ENCODE measurements at places on chromosomes 6 and 20.

DNA sequence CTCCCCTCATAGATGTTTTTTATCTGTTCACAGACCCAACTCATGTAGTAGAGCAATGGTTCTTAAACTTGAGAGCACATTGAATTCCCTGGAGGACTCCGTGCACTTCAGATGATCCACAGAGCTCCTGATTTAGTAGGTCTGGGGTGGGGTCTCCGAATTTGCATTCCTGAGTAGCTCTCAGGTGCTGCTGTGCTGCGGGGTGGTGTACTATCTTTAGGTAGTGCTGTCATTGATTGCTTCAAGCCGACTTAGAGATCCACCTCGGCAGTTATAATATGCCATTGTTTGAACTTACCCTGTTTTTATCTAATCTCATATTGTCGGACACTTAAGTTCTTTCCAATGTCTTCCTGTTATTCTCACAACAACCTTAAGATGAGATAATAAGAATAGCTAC is 45.0 kb downstream of the BMP2 start:
- no peak for DNase-seq

DNA sequence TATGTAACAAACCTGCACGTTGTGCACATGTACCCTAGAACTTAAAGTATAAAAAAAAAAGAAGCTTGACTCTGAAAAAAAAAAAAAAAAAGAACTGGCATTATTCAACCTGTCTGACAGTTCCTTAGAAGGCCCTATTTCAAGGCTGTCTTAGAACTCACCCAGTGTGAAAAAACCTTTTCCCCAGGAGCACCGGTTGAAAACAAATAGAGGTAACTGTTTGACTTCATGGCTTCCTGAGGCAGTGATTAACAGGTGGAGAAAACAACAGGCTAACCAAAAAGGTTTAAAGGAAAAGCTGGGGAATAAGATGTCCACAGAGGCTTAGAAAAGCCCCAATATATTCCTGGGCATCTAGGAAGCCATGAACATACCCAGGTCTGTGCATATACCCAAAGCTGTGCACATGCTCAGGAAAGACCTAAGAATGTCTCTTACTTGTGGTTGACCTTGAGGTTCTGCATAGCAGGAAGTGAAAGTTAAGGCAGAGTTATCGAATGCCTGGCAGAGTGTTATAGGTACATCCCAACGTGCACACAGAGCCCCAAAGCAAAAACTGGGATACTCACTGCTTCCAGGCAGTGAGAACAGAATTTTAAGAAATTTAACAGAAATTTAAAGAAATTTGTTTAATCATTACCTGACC is 7.0 kb downstream of the UQCC1 start:
- DNase-seq, result no peak

GRCh38 chr6:16849988-16850680 is 88.9 kb upstream of the ATXN1 start:
- DNase-seq, result peak; percentile 40

GRCh38 chr6:107660839-107661238 is 163.3 kb downstream of the SCML4 start:
- DNase-seq, result no peak

- DNase-seq, result no peak
These were observed 42.6 kb upstream of the PXDC1 start for GRCh38 chr6:3794092-3794491.

GRCh38 chr20:45097485-45098102 is 3.3 kb downstream of the KCNS1 start:
- no peak for DNase-seq

DNA sequence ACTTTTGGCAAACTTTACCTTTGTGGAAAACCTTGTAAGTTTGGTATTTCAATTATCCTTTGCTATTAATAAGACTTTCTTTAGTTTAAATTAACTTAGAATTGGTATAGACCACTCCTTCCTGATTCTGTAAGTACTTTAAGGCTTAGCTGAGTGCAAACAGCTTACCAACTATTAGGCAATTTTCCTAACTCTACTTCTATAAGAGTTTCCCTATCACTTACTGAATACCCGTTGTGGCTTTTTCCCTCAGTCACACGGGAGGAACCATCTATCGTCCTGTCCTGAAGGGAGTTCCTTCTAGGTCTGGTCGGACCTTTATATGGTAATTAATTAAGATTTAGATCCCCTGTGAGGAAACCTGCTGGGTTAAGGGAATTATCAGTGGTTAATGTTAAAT is 9.6 kb downstream of the SLC35A1 start:
- DNase-seq, result no peak

DNA sequence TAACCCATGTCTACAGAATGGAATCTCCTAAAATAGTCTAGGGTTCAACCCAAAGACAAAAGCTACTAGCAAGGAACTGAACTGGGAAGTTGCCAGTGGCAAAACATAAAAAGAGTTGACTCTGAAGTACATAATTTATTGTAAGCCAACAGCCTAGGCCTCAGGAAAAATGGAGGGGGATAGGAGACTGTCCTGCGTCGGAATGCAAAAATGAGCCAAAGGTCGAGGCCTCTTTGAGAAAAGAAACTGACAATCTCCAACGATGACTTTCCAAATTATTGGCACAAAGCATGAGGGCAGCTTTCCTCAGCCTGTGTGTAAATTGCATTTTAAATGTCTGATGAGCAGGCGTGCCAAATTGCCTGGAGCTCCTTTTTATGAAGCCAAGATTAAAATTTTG is 2.1 kb downstream of the COL12A1 start:
- DNase-seq, result peak; percentile 48
